IMR-90 (cell line): ENCODE measurements at places on chromosomes 11 and 22. TPM values are rescaled to one million over a fixed set of nuclear protein-coding genes. Genes with fewer than 3 reads are reported as not detected.

Gene UVRAG
- 10.9 and 12.8 TPM in 2 replicates for total RNA-seq

DNA sequence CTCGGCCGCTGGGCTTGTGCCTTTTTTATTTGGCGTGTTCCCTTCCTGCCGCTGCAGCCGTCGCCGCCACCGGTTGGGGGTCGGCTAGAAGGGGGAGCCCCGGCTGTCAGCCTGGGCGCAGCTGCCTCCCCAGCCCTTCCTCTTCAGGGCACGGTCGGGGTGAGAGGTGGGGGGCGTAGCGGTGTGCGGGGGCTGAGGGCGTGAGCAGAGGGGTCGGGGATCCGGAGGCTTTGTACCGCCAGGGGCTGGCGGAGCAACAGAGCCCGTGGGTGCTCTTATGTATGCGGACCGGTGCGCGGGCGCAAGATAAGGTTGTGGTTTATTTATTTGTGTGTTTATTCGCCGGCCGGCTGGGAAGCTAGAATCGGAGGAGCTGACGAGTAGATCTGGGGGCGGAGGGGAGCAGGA lies 477 bp downstream of the ZBTB16 start:
- no peaks in the 10 kb centered on the region for H3K36me3 ChIP-seq
- H3K27ac ChIP-seq: no peak overlapping the region
- peaks cover 1% of the 10 kb centered on the region; the same call in 1 of the 2 replicates for H3K4me1 ChIP-seq

DNA sequence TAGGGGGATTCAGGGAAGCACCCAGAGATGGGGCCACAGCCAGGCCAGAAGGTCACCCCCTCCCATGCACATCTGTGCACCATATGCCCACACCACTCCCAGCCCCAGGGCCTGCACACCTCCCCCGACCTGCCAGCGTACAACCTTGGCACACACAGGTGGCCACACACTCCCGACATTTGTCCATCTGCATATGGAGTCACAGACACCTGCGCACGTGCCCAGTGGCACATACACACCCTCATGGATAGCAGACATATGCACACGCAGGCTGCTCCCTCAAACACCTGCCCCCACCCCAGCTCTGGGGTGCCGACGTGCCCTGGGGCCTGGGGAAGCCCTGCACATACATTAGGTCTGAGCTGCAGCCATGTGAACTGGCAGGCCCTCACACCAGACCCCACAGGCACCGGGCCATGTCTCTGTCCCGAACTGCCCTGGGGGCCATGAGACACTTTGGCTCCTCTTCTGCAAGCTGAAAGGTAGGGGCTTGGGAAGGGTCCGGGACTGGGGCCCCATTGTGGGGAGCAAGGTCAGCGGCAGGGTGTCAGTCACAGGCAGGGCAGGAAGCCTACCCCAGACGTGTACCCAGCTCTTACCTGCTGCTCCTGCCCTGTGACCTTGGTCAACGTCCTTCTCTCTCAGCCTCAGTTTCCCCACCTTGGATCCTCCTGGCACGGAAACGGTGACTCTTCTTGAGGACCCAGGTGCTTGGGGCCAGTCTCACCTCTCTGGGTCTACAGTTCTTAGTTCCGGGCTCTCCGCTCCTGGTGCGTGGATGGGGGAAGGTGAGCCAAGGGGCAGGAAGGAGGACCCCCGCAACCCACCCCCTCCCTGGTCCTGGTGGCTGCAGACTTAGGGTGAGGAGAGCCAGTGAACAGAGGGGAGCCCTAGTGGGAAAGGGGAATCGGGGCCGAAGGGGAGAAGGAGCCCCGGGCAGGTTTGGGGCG lies 579 bp upstream of the CABP7 start:
- peaks cover 69% of the 10 kb centered on the region for H3K27me3 ChIP-seq
- H3K27ac ChIP-seq: no peak overlapping the region
- DNase-seq: no peak
- H3K36me3 ChIP-seq: no peaks in the 10 kb centered on the region

DNA sequence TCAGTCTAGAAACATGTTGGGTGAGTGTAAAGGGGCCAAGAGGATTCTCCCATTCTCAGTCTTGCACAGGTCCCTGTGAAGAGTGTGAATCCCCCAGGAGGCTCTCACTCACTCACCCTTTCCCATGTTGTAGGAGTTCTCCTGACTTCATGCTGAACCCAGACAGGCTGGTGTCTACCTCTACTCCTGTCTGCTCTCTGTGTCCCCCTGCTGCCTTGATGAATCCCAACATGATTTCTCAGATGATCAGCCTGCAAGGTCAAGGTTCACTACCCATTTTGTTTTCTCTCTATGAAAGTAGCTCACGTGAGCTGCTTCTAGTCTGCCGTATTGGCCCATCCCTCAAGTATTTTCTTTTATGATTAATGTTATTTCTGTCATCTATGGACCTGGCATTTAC lies 500.6 kb downstream of the ETS1 start:
- no peaks in the 10 kb centered on the region for H3K4me1 ChIP-seq
- H3K27ac ChIP-seq: no peak overlapping the region
- H3K27me3 ChIP-seq: peaks cover 3% of the 10 kb centered on the region
- no peak overlapping the region for H3K4me3 ChIP-seq
- DNase-seq: no peak

DNA sequence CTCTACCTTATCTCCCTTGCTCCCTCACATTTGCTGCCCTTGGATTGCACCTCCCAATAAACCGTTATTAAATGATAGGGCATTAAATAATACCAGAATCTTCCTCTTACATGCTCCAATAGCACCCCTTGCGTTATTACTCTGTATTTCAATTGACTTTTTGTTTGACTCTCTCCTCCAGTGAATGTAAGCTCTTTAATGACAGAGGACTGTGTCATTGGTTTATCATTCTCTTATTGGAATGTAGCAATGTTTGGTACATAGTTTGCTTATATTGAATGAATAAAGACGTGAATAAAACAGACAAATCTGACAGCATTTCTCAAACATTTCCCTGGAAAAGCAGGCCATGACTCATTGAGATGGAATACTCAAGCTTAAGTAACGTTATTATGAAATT lies 8.7 kb upstream of the MPEG1 start:
- H3K4me3 ChIP-seq: no peak overlapping the region
- no peaks in the 10 kb centered on the region for H3K27me3 ChIP-seq
- H3K4me1 ChIP-seq: peaks cover 29% of the 10 kb centered on the region

Gene ISX
- not detected in 2 replicates for total RNA-seq

- no peak overlapping the region for H3K4me3 ChIP-seq
- peaks cover 16% of the 10 kb centered on the region for H3K4me1 ChIP-seq
- H3K27ac ChIP-seq: no peak overlapping the region
- DNase-seq: peak; percentile 97
Measured at GRCh38 chr22:40196628-40197360, 19.1 kb downstream of the TNRC6B start.

Gene CHST1
- not detected in 2 replicates for total RNA-seq

Gene MMP10
- total RNA-seq: not detected in 2 replicates

DNA sequence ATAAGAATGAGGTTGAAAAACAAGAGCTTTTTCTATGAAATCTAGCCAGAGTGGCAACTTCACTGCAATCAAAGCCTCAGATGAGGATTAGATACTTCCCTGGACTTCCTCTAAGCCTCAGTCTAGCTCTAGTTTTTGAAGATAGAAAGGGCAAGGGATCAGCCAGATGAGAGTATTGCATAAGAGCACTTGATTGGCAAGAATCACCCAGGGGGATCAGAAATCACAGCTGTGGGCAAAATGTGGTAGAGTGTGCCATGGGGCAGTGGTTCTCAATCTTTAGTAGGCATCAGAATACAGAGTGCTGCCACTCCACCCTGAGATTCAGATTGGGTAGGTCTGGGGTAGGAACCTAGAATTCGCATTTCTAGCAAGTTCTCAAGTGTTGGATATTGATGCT lies 82.4 kb downstream of the EXT2 start:
- no peak for DNase-seq
- H3K27ac ChIP-seq: no peak overlapping the region
- no peak overlapping the region for H3K4me3 ChIP-seq
- H3K4me1 ChIP-seq: peaks cover 8% of the 10 kb centered on the region

Gene CD3E
- not detected in 2 replicates for total RNA-seq

Gene TMPRSS5
- total RNA-seq: under 0.01 TPM in 1 of 2 replicates, not detected in the other

- H3K27me3 ChIP-seq: no peaks in the 10 kb centered on the region
- peak; percentile 61 for DNase-seq
- H3K27ac ChIP-seq: no peak overlapping the region
Measured at GRCh38 chr22:19663821-19664355, 50.4 kb upstream of the SEPTIN5 start.

DNA sequence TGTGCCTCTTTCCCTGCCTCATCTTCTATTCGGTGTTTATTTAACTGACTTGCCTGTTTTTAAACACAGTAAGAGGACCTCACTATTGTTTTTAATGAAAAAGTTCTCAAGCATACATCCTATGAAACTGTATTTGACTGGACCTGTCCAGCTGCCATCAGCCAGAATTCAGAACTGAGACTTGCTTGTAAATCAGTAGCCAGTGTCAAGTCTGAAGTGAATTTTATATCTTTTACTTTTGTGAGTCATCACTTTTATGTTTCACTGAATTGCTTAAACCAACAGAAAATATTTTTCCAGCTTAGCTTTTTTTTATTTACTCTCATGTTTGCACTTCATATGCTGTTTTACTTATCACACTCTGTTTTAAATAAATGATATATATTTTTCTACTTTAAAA lies 88.3 kb downstream of the LUZP2 start:
- no peak overlapping the region for H3K27ac ChIP-seq
- H3K36me3 ChIP-seq: no peaks in the 10 kb centered on the region
- DNase-seq: peak; percentile 13
- no peaks in the 10 kb centered on the region for H3K27me3 ChIP-seq

DNA sequence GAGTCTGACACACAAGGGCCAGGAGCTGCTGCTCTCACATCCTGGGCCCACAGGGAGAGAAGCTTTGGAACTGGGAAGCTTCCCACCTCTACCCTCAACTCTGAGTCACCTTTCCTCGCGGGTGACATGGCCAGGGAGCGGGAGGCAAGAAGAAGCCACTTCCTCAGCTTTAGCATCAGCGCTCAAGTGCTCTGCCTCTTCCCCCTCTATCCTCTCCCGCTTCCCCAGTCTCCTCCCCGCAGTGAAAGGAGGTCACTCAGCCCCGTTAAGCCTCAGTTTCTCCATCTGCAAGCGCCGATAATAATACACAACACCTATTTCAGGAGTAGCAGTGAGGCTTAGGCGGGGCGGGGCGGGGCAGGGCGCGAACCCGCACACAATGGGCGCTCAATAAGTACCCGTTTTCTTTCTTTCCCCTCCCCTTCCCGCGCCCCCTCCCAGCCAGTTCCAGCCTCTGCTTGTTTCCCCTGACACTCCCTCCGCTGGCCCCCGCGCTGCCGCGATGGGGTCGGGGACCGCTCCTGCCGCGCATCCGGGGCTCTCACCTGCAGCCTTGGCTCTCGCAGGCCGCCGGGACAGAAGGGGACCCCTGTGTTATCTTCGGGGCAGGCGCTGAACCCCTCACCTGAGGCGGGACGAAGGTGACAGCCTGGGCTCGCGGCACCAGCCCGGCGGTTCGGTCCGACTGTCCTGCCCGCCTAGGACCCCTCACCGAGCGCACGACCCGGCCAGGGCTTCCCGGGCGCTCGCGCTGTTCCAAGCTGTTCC lies 892 bp downstream of the GDPD5 start:
- no peaks in the 10 kb centered on the region for H3K36me3 ChIP-seq
- H3K27me3 ChIP-seq: peaks cover 10% of the 10 kb centered on the region; the same call in 1 of the 2 replicates
- DNase-seq: peak; percentile 34

Gene OR2D3
- total RNA-seq: not detected in 2 replicates

Gene NPAS4
- under 0.01 TPM in 1 of 2 replicates, not detected in the other for total RNA-seq

GRCh38 chr11:62539238-62539925 lies 7.2 kb downstream of the AHNAK start:
- peak; percentile 93 for DNase-seq
- H3K27ac ChIP-seq: peak overlapping the region; percentile 57
- H3K36me3 ChIP-seq: peaks cover 35% of the 10 kb centered on the region
- H3K27me3 ChIP-seq: no peaks in the 10 kb centered on the region

GRCh38 chr22:48896766-48897644 lies 930.7 kb downstream of the BRD1 start:
- H3K36me3 ChIP-seq: no peaks in the 10 kb centered on the region
- DNase-seq: no peak
- no peaks in the 10 kb centered on the region for H3K4me1 ChIP-seq
- no peak overlapping the region for H3K4me3 ChIP-seq

Gene OR10S1
- not detected in 2 replicates for total RNA-seq

Gene MTMR2
- total RNA-seq: 30.6 and 36.9 TPM in 2 replicates

GRCh38 chr11:124108156-124108555 lies 7.1 kb upstream of the VWA5A start:
- no peak overlapping the region for H3K27ac ChIP-seq
- H3K36me3 ChIP-seq: no peaks in the 10 kb centered on the region
- no peaks in the 10 kb centered on the region for H3K4me1 ChIP-seq
- H3K4me3 ChIP-seq: no peak overlapping the region
- peaks cover 9% of the 10 kb centered on the region for H3K27me3 ChIP-seq

GRCh38 chr22:44765571-44766285 lies 13.4 kb downstream of the ARHGAP8 start:
- H3K27me3 ChIP-seq: peaks cover 38% of the 10 kb centered on the region
- no peak overlapping the region for H3K27ac ChIP-seq
- H3K36me3 ChIP-seq: no peaks in the 10 kb centered on the region
- no peak overlapping the region for H3K4me3 ChIP-seq
- no peaks in the 10 kb centered on the region for H3K4me1 ChIP-seq

- H3K36me3 ChIP-seq: no peaks in the 10 kb centered on the region
- DNase-seq: no peak
- H3K4me1 ChIP-seq: peaks cover 10% of the 10 kb centered on the region
- no peak overlapping the region for H3K27ac ChIP-seq
- H3K27me3 ChIP-seq: no peaks in the 10 kb centered on the region
Measured at GRCh38 chr11:15941206-15941770, 415.1 kb downstream of the SOX6 start.

GRCh38 chr11:19849107-19849789 lies 136.6 kb downstream of the NAV2 start:
- peaks cover 7% of the 10 kb centered on the region for H3K36me3 ChIP-seq
- no peak overlapping the region for H3K27ac ChIP-seq
- no peaks in the 10 kb centered on the region for H3K27me3 ChIP-seq
- peaks cover 7% of the 10 kb centered on the region for H3K4me1 ChIP-seq
- peak; percentile 41 for DNase-seq
